ENCODE measurements at places on chromosomes 7 and 10. TPM values are rescaled to one million over a fixed set of nuclear protein-coding genes. Genes with fewer than 3 reads are reported as not detected.

Gene FGFBP3
- total RNA-seq = 1.1 TPM

Gene FAM25G
- not detected for total RNA-seq

Gene CALU
- 32.4 TPM for total RNA-seq

Gene RGR
- total RNA-seq = not detected

Gene AGK
- total RNA-seq = 34.8 TPM

Gene EPHB6
- total RNA-seq = 13.6 TPM

Gene ITIH5
- total RNA-seq = not detected

Gene DGKB
- not detected for total RNA-seq

Gene CPEB3
- total RNA-seq = 1.7 TPM

Gene LRRC18
- not detected for total RNA-seq

Gene UCMA
- not detected for total RNA-seq

Gene TRIM50
- not detected for total RNA-seq

Gene GALNT11
- 16.9 TPM for total RNA-seq

Gene PIK3AP1
- 5.1 TPM for total RNA-seq

DNA sequence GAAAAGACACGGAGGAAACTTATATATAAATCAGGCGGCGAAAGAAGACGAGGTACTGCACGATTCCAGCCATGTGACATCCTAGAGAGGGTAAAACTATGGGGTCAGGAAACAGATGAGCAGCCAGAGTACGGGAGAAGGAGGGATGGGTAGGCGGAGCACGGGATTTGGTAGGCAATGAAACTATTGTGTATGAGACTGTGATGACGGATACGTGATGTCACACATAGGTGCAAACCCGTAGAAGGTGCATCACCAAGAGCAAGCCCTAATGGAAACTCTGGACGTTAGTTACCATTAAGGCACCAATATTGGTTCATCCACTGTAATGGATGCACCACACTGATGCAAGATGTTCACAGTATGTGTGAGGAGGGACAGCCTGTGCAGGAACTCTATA, 93.8 kb upstream of the MGMT start:
- DNase-seq = no peak

GRCh38 chr7:37550872-37551271, 102.2 kb upstream of the ELMO1 start:
- no peak for DNase-seq

- peak; percentile 77 for DNase-seq
Observed at GRCh38 chr10:5317547-5318107, 47.1 kb upstream of the UCN3 start.

GRCh38 chr7:12357508-12357907, 46.2 kb downstream of the VWDE start:
- no peak for DNase-seq

GRCh38 chr7:97226541-97226940, 109.0 kb downstream of the SDHAF3 start:
- no peak for DNase-seq

DNA sequence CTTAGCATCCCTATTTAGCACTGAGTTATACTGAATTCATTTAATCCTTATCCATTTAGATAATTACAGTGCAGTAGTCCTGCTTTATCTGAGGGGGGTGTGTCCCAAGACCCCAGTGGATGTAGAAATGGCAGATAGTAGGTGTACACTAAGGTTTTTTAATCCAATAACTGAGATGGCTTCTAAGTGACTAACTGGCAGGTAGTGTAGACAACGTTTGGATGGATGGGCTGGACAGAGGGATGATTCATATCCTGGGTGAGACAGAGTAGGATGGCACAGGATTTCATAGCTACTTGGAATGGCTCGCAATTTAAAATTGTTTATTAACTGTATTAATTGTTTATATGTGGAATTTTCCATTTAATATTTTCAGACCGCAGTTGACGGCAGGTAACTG, 295.6 kb downstream of the CCDC3 start:
- no peak for DNase-seq

DNA sequence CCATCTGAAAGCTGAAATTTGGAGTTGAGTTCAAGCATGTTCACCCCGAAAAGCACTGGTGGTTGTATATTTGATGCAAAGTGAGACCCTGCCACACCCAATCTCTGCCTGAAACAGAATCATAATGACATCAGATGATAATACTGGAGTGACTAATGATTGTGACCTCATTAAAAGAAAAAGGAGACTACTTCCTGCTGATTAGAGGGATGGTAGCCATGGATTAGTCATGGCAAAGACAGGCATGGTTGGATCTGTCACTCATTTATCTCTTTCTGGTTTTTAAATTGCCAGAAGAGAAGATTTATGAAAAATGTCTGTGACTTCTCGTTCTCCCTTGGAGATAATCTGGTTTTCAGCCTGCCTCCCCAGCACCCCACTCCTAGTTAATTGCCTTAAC, 101.2 kb downstream of the BAMBI start:
- no peak for DNase-seq

DNA sequence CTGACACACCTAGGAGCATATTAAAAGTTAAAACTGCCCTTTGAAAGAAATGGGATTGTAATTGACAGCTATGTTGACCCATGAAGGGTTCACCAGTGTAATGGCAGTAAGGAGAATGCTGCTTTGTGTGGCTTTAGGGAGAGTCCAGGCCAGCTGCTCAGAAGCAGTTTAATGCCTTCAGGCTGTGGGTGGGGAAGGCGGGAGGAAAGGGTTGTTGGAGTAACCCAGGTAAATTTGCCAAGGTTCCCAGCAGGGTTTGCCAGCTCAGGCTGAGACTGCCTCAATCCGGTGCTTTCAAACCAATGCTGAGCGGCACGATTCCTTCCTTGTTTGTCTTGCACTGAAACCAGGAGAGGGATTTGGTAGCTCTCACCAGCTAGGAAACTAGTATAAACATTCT, 637.2 kb downstream of the INHBA start:
- no peak for DNase-seq

- no peak for DNase-seq
Observed at GRCh38 chr10:1043532-1043995, 5.4 kb downstream of the IDI1 start.

GRCh38 chr7:129176916-129177710, 11.3 kb upstream of the SMO start:
- no peak for DNase-seq

DNA sequence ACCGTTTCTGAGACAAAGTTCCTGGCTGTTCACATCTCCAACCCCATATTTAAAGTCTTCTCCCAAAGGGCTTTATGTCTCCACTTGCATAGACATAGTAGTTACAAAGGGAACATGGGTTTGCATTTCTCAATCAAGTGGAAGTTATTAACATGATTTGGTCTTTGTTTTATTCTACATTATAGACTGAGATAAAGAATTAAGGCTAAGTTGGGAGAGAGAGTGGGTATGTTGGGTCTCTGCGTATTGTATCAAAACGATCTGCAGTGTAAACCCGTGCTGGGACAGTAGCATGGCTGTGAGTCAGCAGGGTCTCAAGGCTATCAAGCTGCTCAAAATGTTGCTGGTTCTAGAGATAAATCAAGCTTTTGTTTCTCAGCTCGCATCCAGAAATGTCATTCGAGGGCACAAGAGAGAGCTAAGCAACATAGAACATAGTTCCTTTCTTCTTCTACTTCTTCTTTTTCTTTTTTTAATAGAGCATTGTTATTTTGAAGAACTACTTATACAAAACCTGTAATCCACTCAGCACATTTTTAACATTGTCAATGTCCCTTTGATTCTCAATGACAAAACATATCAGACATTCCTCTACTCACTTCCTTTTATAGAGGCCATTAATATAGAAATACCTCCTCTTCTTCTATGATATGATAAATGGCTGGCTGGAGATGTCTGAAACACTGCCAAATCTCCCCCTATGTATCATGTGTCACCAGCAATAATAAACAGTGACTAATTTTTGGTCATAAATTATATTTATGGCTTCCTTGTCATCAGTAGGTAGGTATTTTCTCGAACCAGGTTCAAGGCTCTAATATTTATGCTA, 34.5 kb upstream of the RHOBTB1 start:
- no peak for DNase-seq

DNA sequence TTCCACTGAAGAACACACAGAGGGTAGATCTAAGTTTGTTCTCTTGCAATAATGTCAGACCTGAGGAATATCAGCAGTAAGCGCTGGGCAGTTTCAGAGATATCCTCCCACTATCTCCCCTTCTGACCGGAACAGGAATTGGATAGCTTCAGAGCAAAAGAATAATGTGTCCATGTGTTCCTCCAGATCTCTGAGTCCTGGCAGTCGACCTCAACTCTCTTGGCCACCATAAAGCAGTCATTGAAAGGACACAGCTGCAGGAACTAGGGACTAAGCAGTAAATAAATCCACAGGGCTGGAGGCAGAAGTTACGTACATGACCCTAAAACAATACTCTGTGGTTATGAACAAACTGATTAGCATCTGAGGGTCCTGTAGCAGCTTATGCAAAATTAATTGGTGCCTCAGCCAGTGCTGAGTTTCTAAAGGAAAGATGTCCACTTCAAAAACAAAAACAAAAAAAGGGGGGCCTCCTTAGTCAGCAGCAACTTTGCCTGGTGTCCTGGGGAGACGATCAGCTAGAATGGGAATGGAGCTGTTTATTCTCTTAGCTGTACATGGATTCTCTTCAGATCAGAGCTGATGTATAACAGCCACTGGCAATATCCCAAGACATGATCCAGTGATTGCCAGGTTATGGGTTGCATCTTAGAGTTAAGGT, 6.4 kb upstream of the PRTFDC1 start:
- DNase-seq = no peak

GRCh38 chr10:61397175-61397986, 55.8 kb downstream of the TMEM26 start:
- no peak for DNase-seq

GRCh38 chr10:44069573-44069972, 315.3 kb downstream of the CXCL12 start:
- DNase-seq = no peak

DNA sequence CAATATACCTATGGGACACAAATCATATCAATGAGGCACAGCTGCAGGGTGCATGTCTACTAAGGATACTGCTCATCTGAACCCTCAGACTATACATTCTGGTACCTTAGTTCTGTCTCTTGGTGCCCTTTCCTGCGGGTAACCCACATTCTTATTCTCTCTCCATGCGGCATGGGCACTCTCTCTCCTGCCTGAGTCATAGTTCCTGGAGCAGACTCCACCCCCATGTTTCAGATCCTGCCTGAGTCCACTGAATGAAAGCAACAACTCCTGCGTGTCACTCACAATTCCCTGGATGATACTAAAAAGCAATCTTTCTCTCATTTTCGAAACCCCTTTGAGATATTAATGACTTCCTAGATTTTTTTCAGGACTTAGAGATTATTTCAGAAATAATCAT, 653.1 kb upstream of the C7orf33 start:
- no peak for DNase-seq

DNA sequence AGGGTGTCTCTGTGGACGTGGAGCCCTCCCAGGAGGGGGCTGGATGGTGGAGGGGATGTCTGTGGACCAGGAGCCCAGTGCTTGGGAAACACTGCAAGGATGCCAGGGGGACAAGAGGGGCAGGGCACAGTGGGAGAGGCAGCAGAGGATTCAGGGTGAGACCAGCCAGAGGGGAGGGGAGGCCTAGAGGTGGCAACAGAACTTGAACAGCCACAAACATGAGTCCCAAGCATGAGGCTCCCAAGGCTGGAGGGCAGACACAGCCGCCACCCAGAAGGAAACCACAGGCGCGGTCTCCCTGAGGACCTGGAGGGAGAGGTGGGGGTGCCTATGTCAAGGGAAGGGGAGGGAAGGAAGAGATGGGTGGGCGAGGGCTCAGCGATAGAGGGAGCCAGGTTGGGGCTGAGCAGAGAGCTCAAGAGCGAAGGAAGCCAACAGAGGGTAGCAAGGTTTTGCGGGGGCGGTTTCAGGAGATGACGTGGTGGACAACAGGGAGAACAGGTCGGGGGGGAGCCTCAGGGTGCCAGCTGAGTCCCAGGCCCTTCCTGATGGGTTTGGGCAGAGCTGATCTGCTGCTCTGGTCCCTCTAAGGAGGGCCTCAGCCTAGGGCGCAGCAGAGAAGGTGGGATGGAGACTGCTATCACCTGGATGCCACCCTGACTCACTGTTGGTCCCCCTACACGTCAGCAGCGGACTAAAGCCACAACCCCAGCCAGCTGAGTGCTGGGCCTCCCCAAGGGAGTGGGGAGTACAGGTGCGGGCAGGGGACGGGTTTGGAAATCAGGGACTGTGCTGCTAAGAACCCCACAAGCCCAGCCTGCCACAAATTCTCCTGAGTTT, 6.7 kb upstream of the PILRA start:
- DNase-seq = peak; percentile 44

DNA sequence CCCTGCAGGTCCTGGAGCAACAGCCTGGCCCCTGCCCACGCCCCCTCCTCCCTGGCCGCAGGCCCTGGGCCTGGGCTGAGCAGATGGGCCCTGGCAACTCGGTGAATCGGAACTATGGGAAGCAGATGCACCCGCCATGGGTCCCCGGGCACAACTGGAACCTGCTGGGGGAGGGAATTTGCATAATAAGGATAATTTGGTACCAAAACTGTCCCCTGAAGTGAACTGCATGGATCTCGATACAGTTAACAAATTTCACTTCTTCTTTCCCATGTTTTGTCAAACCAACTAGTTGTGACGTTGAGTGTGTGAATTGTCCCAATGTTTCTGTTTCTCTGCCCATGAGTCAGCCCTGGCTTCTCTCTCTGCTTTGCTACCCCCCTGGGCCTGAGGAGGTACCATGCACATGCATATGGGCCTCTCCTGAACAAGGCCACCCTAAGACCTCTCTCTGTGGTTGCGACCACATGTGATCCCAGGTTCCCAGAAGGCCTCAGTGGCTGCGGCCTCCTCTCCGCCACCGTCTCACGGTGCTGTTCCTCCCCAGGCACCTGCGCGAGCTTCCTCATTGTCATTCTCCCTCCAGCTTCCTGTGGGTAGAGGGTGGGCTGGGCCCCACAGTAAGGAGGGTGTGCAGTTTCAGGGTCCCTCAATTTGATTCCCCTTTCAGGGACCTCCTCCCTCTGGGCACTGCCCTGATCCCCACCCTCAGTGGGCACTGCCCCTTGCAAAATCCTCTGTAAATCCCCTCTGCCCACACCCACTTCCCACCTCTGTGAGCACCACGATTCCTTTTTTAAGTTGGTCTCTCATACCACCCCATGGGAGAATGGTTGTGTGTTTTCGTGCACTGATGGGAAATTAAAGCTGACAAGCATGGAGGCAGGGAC, 40.0 kb downstream of the FIGNL1 start:
- no peak for DNase-seq

GRCh38 chr10:63094881-63095280, 38.2 kb upstream of the NRBF2 start:
- no peak for DNase-seq

GRCh38 chr10:128571071-128571470, 444.8 kb upstream of the MKI67 start:
- DNase-seq = no peak

- DNase-seq = no peak
Observed at GRCh38 chr10:6561552-6561951, 18.5 kb downstream of the PRKCQ start.

DNA sequence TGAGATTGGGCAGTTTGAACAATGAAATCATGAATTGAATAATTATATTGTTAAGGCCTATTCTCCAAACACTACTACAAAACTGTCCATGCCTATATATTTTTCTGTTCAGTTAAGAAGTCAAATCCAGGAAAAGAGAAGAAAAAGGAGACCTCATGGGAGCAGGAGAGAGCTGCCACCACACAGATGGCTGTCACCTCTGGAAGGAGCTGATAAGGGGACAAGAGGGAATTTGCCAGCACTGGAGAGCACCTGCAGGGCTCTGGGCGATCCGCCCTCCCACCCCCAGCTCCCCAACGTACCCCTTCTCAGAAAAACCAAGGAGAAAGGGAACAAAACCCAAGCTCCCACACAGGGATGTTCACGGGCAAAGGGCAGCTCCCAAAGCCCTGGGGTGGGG, 227.8 kb downstream of the TNS3 start:
- no peak for DNase-seq

Measured in activated T-cell treated with anti-CD3 and anti-CD28 coated beads, Interleukin-2, amount 50 U/mL, for 72 hours (primary cell).